Left renal cortex interstitium (tissue), 4 donors: ENCODE measurements at places on chromosomes 16 and 17. TPM values are rescaled to one million over a fixed set of nuclear protein-coding genes. Genes with fewer than 3 reads are reported as not detected.
A peak's percentile ranks its signal among the peaks of the same experiment; 100 is the strongest.

GRCh38 chr17:17792551-17793377, 44.0 kb downstream of the SREBF1 start:
- no peak for DNase-seq

DNA sequence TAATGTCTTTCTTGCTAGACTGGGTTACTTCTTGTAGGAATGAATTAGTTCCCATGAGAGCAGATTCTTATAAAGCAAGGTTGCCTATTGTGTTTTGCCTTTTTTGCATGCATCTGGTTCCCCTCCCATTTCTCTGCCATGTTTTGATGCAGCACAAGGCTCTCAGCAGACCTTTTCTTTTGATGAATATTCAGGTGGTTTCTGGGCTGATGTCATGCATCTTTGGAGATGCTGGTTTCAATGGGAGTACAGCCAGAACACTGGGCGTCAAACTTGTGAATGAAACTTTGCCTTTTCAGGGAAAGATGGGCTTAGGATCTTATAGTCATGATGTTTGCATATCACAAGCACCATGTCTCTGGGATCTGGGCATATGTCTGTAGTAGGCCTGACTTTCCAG, 111.7 kb upstream of the CCL2 start:
- DNase-seq: no peak

- DNase-seq: no peak
Measured at GRCh38 chr17:33080091-33080490, 88.4 kb downstream of the SPACA3 start.

- DNase-seq: no peak
Measured at GRCh38 chr16:72932677-72933335, 115.1 kb downstream of the ZFHX3 start.

DNA sequence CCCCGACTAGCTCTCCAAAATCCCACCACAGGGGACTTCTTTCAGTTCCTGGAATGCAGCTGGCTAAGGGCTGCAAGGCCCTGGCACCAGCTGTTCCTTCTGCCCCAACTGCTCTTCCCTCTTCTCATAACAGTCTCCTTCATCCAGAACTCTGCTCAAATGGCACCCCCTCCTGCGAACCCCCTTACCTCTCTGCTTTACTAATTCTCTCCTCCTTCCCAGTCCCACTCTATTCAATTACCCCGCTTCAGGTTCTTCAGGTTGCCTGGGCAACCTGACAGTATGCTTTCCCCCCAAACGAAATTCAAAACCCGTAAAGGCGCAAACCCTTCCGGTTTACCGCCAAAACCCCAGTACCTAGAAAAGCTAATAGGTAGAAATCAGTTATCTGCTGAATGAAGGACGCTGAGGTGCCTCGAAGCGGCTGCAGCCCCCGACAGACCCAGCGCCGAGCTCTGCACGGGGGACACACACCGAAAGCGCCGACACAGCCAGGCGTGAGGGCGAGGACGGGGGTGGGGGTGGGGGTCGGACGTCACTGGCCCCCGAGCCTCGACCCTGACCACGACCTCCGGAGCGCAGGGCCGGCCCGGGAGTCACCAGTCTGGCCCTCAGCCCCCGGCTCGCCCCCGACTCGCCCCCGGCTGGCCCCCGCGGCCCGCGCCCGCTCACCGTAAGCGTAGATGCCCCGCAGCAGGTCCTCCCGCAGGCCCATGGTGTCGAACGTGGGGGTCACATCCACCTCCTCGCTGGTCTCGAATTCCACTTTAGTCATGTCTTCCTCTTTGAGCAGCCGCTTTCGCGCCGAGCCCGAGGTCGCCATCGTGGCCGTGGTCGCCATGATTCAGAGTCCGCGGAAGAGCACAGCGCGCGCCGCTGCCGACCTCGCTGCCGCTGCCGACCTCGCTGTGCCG, 550 bp downstream of the EIF4A3 start:
- DNase-seq: no peak

DNA sequence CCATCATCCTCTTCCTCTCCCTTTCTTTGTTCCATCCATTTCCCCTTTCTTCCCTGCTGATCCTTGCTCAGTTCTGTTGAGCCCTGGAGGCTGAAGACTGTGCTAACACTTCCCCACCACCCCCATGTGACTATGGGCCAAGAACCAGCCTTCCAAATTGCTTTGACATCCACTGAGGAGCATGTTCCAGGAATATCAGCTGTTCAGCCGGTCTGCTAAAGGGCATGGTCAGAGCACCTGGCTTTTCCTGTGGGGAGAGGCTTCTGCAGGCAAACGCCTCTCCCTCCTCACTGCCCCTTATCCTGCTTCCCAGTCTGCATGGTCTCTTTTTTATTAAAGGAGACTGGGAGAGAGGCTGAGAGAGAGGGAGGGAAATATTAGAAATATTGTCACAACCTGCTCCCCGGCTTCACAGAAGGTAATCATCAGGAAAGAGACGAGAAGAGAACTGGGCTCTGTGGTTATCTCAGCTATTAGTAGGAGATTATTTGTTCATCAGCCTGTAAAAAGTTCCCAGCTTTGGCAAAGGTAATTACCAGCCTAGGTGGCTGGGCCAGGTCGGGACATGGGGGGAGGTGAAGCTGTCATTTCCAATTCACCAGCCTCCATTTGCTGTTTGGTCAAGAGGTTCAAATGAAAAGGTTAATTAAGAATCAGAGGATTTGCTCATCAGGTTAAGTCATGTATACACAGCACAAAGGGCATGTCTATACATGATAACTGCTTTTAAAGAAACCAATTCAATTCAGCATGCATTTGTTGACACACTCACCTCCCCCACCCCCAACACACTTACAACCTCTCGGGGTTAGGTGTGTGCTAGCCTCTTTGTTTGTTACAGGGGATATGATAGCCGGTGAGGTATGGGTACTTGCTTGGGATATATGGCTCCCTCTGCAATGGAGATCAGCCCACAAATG, 83.7 kb upstream of the CRHR1 start:
- no peak for DNase-seq

- peak; percentile 49 for DNase-seq
Measured at GRCh38 chr16:52912565-52913173, 140.0 kb downstream of the CHD9NB start.

DNA sequence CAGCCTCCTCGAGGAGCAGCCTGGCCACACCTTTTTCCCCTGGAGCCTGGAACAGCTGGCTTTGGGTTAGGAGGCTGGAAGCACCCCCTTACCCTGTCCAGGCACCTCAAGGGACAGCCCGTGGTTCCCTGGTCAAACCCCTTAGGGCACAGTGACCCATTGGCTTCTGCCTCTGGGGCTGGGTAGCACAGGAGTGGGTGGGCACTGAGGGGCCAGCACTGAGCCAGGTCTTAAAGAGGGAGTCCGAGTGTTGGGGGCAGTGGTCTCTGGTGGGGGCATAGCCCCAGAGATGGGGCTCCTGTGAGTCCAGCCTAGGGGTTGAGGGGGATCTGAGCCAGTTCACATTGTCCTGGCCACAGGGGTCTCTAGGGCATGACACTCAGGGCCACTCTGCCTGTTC, 15.4 kb downstream of the OTOP3 start:
- no peak for DNase-seq

GRCh38 chr16:31403590-31404352, 10.6 kb downstream of the ITGAD start:
- DNase-seq: no peak

DNA sequence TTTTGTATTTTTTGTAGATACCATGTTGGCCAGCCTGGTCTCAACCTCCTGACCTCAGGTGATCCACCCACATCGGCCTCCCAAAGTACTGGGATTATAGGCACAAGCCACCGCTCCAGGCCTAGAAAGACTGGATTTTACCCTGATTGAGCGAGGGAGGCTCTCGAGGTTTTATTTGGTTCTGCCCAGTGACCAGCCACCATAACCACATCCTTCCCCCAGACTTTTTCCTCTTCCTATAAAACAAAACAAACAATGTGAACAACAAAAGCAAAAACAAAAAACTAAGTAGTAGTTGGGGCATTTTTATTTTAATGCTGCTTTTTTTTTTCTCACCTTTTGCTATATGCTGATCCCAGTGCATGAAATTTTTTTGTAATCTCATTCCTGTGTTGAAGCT, 509.6 kb downstream of the MAF start:
- no peak for DNase-seq

GRCh38 chr16:67194260-67194659, 2.3 kb downstream of the E2F4 start:
- DNase-seq: no peak

DNA sequence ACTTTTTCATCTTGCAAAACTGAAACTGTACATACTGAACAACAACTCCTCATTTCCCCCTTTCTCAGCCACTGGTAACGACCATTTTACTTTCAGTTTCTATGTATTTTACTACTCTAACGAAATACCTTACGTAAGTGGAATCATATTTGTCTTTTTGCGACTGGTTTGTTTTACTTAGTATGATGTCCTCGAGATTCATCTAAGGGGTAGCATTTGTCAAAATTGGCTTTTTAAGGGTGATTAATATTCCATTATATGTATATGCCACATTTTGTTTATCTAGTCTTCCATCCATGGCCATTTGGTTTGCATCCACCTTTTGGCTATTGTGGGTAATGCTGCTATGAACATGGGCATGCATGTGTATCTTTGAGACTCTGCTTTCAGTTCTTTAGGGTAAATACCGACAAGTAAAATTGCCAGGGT, 10.4 kb downstream of the KPNB1 start:
- no peak for DNase-seq

DNA sequence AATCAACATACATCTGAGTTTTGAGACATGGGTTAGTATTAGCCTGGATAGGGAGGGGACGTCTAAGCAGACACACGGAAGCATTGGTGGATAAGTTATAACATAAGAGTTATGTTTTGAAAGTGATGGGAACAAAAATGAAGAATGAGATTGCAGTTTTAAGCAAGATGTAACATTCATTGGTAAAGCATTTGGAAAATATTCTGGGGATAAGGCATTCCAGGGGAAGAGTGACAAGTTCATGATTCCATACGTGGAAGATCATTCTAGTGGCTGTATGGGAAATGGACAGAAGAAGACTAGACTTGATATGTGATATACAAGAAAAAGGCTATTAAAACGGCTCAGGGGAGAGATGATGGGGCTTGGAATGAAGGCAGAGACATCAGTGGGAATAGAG, 632.9 kb downstream of the CDH8 start:
- no peak for DNase-seq

- DNase-seq: no peak
Measured at GRCh38 chr17:3026125-3026855, 37.1 kb downstream of the OR1D5 start.

DNA sequence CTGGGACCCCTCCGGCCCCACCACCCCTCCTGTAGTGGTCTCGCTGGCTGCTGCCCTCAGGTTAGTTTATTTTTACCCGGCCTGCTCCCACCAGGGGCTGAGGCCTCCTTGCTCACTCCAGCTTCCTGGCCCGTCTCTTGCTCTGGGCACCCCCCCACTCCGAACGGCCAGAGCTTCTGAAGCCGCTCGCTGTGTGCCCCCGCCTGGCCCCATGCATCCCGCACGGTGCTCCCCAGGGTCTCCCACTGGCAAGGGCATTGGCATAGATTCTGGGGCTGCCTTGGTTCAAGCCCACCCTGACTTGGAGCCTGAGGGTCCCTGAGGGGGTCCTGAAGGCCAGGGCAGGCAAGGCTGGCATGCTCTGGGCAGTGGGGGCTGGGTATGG, 186.4 kb downstream of the SEC14L1 start:
- DNase-seq: no peak

DNA sequence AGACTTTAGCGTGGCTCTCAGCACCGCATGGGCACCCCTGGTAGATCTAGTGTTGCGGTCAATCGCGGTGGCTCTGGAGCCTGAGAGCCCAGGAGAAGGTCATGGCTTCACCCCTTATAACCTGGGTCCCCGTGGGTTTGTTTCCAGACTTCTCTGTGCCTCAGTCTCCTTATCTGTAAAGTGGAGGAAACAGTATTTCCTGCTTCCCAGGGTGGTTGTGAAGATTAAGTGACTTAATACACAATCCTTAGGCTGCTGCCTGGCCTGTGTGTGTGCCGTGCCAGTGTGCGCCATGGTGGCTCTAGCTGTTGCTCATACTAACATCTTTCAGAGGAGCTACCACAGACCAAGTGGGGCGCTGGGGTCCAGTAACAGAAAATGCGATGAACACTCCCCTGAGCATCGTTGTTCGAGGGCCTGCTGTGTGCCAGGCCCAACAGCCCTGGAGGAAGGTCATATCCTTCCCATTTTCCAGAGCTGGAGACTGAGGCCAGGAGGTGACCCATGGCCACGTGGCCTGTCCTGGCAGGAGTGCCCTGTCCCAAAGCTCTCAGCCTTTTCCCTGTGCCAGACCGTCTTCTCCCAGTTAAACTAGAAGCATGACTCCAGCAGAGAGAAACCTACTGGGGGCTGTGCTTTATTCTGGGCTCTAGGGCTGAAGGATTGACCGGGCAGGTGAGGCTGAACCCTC, 70.1 kb downstream of the CMIP start:
- DNase-seq: no peak

GRCh38 chr17:29048440-29049368, 5.8 kb downstream of the PIPOX start:
- DNase-seq: no peak

- no peak for DNase-seq
Measured at GRCh38 chr17:14205992-14206461, 30.6 kb downstream of the CDRT15 start.

GRCh38 chr16:27950206-27950887, 113.2 kb downstream of the GSG1L start:
- DNase-seq: no peak

The KCNH6 gene
- polyA plus RNA-seq: 2.1 TPM

The GP1BA gene
- polyA plus RNA-seq: 2.6 TPM

The MT1A gene
- polyA plus RNA-seq: not detected

The NPIPB13 gene
- polyA plus RNA-seq: 2.1 TPM

The SHISA9 gene
- 3.6 TPM for polyA plus RNA-seq

The CCL16 gene
- 0.14 TPM for polyA plus RNA-seq

The PYDC1 gene
- polyA plus RNA-seq: not detected

The SPATA22 gene
- not detected for polyA plus RNA-seq

The NPTX1 gene
- 1.1 TPM for polyA plus RNA-seq

The ST6GALNAC1 gene
- 0.37 TPM for polyA plus RNA-seq
